Stimulated activated CD8-positive, alpha-beta memory T cell treated with anti-CD3 and anti-CD28 coated beads, Interleukin-2, amount 100 ng/mL, for 1 hour (primary cell): ENCODE measurements at places on chromosomes 6 and 20.

GRCh38 chr6:138160329-138161087 lies 1.2 kb upstream of the ARFGEF3 start:
- DNase-seq = no peak

DNA sequence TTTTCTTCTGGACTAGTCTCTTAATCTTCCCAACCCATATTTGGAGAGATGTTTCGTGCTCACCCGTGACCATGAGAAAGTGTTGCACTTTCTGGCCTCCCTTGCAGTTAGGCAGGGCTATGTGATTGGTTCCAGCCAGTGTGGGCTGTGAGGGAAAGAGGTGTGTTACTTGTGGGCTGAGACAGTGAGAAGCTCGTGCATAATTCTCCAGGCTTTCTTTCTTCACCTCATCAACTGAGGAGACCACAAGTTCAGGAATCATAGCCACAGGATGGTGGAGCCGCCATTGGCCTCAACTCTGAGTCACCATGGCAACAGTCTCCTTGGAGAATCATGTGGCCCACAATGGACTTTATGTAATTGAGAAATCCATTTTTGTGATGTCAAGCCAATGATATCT lies 57.5 kb upstream of the FUCA2 start:
- no peak for DNase-seq

DNA sequence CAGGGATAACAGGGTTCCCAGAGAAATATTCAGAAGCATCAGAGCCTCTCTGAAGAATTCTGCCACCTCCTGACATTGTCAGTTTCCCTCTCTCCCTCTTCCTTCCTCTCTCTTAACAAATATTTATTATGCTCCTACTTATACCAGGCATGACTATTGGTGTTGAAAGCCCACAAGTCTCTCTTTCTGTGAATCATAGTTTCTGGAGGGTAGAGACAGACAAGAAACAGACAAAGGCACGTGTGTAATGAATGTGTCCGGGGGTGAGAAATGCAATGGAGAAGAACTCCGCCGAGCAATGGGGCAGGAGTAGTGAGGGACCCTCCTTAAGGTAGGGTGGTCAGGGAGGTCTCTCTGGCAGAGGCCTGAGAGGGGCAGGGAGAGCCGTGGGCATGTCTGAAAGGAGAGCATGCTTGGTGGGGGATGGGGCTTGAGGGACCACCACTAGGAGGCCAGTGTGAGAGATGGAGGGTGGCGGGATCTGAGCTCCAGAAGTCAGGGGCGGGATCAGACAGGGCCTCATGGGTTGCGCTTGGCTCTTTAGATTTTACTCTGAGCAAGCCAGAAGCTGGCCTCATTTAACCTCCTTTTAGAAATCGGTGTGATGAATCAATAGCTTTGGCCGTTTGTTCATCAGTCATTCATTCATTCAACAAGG lies 57.3 kb downstream of the EYA2 start:
- DNase-seq = no peak

DNA sequence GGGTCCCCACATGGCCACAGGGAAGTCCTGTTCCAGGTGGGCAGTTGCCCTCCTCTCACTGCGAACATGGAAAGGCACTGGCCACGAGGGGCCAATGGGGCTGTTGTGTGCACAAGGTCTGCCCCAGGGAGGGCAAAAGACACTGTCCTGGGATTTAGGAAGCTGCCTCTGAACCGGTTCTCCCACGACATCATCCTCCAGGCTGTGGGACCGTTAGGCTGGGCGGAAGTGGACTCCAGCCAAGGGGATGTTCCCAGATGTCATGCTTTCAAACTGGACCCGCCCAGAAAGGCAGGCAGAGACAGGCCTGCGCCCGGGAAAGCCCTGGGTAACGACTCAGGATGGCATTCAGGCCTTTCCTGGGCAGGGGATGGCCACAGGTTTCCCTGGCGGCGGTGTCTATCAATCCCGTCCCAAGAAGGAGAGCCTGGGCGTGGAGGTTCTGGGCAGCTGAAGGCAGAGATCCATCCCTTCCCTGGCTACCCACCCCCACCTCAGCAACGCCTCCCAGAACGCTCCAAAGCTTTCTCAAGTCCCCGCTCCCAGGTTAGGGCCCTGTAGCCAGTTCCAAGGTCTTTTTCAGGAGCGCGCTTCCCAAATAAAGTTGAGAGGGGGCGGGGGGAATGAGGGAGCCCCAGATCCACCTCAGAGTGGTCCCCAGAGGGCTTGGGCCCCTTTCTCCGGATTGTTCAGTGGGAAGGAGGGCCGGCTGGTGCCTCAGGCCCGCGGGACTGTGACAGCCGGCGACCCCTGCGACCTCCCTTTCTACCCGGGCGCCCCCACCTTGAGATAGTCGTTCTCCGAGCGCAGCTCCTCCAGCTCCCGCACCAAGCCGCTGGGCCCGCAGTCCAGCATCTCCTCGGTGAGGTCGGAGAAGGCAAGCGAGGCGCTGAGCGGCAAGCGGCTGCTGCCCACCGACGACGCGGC lies 13.8 kb upstream of the TLDC2 start:
- DNase-seq = no peak

GRCh38 chr6:70180901-70181599 lies 121.8 kb downstream of the COL9A1 start:
- DNase-seq = no peak

- no peak for DNase-seq
Measured at GRCh38 chr6:147156799-147157382, 47.3 kb upstream of the STXBP5 start.

- no peak for DNase-seq
Measured at GRCh38 chr6:114714836-114715507, 372.1 kb upstream of the HS3ST5 start.

DNA sequence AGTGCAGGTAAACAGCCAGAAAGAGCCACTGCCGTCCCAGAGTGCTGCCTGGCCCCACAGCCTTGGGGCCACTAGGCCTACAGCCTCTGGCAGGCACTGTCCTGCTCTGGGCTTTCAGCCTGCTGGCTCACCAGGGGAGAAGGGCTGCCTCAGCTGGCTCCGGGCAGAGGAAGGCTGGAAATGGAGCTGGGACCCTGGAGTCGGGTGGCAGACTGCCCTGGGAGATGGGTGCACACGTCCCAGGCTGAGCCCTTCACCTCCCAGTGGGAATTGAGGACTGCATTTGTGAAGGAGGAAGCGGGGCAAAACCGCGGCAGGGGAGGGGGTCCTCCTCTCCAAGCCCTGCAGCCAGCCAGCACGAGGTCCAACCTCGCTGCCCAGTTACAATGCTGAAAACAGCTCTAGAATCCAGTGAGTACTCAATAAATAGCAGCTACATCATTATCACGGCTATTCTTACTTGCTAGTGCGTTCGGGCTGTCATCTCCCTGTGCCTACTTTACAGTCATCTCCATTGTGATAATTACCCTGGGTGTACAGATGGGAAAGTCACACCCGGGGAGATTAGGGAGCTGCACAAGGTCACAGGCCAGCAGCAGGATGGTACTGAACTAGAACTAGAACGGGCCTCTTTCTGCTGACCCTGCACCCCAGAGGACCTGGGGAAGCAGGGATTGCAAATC lies 13.1 kb downstream of the ACSS1 start:
- DNase-seq = no peak

DNA sequence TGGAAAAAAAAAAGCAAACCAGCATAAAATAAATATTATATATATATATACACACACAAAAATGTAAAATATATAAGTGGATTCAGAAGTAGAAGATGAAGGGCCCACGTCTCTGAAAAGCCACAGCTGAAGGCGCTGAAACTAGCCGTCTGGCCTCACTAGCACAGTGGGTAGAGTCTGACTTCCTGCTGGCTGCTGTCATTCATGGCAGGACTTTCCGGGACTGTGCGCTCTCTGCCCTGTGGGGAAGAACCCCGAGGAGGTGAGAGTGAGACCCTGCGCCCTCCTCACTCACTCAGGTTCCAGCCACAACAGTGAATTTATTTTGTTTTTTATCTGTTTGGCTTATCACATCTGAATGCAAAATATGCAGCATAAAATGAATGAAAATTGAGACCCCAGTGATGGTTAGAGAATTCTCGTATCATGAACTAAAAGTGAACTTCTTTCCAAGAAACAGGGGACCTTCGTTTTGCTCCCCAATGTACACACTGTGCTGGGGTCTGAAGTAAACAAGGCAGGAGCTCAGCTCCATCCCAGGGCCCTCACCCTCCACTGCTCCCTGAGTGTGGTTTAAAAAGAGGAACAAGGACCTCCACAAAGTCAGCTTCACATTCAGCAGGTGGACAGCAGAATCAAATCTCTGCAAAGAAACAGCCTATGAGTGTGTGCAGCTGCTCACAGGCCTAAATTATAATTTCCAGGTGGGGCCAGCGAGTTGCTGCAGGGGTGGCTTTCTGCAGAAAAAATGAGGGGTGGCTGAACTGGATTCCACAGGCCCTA lies 1.3 kb upstream of the RAMACL start:
- no peak for DNase-seq

- DNase-seq = no peak
Measured at GRCh38 chr6:22106451-22106850, 190.4 kb downstream of the PRL start.

DNA sequence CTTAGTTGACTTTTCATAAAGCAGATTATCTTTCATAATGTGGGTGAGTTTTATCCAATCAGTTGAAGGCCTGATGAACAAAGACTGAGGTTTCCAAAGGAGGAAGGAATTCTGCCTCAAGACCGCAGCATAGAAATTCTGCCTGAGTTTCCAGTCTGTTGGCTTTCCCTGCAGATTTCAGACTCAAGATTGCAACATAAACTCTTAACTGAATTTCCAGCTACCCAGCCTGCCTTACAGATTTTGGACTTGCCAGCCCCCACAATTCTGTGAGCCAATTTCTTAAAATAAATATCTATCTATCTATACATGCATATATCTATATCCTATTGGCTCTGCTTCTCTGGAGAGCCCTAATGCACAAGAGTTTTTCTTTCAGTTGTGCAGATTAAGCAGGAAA lies 57.3 kb upstream of the SMLR1 start:
- no peak for DNase-seq
